ENCODE measurements at places on chromosomes 12 and 14.

GRCh38 chr12:97408363-97408762 lies 54.2 kb upstream of the RMST start:
- no peak for DNase-seq

DNA sequence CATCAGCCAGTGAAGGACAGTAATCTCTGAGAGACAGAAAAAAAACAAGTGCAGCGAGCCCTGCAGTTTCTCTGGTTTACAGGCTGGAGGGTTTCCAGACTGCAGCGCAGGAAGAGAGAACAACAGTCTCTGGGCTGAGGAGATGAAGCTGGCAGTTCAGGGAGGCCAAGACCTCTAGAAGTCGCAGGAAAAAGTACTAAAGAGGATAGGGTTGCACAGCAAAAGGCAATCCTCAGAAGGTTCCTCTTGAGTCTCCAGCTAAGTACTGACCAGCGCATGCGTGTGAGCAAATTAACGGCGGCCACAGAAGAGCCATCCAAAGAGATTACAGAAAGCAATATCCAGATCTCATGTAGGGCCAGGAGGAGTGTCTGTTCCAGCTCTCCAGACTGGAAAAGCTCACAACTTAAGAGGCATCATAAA lies 12.2 kb upstream of the CCDC60 start:
- DNase-seq = no peak

- DNase-seq = no peak
These were observed 324.4 kb downstream of the PDZRN4 start for GRCh38 chr12:41512497-41512896.

DNA sequence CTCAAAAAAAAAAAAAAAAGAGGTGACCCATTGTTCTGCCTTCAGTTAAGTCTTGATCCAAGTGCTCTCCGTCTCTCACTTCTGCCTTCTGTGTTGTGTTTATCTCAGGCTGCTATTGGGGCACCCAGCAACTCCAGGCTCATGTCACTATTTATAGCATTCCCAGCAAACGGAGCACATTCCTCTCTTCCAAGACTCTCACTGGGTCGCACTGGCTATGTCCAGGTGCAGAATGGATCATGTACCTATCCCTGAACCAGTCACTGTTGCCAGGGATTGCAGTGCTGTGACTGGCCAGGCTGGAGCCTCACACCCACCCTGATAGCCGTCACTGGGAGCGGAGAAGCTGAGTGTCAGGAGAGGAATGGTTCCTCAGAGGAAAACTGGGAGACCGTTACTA lies 31.2 kb downstream of the RHOF start:
- no peak for DNase-seq

DNA sequence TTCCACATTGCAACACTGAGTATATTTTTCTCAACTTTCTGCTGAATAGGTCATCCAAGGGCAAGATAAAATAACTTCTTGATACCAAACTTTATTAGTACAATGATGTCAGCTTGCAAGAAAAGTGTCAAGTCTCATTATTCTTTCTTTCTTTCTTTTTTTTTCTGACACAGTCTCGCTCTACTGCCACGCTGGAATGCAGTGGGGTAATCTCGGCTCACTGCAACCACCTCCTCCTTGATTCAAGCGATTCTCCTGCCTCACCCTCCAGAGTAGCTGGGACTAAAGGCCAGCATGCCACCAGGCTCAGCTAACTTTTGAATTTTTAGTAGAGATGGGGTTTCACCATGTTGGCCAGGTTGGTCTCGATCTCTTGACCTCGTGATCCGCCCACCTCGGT lies 523.4 kb downstream of the FSCB start:
- DNase-seq = no peak

GRCh38 chr14:23558346-23559009 lies 2.4 kb downstream of the THTPA start:
- DNase-seq = no peak

DNA sequence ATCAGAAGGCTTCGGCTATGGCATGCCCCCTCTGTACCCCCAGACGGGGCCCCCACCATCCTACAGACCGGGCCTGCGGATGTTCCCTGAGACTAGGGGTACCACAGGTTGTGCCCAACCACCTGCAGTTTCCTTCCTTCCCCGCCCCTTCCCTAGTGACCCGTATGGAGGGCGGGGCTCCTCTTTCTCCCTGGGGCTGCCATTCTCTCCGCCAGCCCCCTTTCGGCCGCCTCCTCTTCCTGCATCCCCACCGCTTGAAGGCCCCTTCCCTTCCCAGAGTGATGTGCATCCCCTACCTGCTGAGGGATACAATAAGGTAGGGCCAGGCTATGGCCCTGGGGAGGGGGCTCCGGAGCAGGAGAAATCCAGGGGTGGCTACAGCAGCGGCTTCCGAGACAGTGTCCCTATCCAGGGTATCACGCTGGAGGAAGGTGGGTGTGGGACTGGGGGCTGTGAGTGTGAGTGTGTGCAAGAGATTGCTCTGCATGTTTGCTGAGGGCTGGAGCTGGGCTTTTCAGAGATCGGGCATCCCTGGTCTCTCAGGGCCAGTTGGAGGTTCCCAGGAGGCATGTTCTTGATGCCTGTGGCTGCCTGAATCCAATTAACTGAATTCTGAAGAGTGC lies 8.6 kb downstream of the NFATC4 start:
- no peak for DNase-seq

DNA sequence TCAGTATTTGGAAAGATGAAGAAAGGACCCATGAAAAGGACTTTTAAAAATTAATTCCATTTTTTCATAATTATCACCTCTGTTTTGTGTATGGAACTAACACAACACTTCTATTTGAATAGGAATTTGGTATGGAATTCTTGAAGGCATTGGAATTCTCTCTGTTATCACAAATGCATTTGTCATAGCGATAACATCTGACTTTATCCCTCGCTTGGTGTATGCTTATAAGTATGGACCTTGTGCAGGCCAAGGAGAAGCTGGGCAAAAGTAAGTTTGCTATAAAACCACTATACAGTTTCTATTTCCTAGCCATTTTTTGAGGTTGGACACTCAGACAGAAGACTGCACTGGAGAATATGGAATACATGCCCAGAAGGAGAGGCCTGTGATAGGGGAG lies 98.6 kb downstream of the SLC5A8 start:
- DNase-seq = no peak

DNA sequence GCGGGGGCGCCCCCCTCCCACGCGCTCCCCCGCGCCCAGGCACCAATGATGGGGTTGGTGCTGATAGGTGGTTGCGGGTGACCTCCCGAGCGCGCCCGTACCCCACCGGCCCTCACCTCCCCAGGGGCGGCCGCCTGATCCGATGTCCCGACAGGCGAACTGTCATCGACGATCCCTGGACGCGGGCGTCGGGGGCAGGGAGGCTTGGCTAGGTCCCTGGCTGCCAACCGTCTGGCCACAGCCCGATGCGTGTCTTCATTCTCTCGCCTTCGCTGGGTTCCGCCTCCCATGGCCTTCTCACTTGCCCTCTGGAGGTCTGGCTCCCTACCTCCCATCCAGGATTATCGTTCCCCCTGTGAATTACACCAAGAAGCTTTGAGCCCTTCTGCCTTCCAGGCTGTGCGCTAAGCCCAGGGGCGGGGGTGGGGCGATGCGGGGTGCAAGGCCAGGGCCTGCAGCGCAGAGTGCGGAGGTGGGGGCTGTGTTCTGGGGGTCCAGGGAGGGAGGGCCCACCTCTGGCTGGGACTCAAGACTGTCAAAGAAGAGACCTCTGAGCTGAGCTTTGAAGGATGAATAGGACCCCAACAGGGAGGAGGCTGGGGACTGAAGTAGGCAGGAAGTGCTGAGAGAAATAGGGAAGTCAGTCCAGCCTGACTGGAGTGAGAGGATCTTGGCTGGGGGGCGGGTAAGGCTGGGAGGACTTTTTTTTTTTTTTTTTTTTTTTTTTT lies 7.7 kb upstream of the RACGAP1 start:
- DNase-seq = peak; percentile 71

DNA sequence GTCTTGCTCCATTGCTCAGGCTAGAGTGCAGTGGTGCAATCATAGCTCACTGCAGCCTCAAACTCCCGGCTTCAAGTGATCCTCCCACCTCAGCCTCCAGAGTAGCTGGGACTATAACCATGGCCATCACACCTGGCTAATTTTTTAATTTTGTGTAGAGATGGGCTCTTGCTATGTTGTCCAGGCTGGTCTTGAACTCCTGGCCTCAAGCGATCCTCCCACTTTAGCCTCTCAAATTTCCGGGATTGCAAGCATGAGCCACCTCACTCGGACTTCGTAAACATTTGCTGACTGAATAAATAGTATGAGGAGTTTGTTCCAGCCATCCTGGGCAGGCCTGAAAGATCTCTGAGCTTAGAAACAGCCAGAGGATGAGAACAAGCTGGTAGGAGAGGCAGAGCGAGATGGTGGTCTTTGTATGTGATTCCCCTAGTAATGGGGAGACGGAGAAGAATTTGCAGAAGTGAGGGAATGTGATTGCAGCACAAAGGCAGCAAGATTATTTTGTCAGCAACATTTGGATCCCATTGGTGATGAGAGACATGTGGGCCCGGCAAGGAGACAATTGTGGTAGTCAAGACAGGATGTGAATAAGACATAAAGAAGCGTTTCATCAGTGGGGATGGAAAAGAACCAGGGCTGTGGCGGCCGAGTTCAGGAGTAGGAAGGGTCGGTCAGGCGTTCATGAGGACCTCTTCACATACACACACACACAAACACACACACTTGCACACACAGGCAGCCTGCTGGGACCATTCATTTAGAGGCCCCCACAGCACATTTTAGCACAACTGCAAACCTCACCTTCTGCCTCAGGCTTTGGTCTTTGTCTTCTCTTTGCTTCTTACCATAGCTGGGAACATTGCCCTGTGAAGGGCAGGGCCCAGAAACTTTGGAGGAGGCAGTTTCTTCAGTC lies 155.5 kb downstream of the ZFP36L1 start:
- peak; percentile 26 for DNase-seq

GRCh38 chr12:576615-577110 lies 86.6 kb downstream of the NINJ2 start:
- DNase-seq = no peak

- no peak for DNase-seq
These were observed 216.1 kb downstream of the NUAK1 start for GRCh38 chr12:105922670-105923102.

DNA sequence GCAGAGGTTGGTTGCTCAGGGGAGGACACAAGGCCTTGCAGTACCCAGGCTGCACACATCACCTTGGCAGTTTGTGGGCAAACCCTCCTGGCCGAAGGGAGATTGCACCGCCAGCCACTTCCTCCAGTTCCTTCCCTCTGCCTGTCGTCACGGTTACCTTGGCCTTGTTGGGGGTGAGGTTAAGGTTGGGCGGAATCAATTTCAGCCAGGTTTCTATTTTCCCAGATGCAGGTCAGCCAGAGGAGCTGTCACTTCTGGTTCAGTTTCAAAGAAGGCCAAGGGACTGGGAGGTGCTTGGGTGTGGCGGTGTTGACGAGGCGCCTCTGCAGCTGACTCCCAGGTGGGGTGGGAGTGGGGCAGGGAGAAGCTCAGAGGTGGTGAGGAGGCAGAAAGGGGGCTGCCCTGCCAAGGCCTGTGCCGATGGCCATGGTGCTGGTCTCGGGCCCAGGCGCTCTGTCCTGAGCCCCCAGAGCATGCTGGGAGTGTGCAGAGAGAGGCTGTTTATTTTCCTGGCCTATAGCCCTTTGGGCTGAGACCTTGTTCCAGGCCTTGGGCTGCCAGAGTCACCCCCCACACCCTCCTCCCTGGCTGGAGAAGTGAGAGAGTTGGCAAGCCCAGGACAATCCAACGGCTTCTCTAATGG lies 31.4 kb downstream of the JDP2 start:
- DNase-seq = no peak

DNA sequence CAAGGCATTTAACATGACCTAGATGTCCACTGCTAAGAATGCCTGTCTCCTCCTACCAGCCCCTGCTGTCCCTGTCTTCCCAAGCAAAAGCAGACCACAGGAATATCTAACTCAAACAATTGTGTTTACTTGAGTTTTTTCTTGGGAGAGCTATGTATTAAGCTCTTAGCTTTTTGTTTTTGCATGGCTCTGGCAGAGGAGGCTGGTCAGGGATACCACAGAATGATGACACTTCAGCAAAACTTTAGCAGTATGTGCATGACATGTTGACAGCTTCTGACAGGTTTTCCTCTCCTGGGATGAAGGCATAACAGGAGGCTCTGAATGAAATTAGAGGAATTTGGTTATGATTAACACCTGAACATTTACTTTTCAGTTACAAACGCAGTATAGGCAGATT lies 6.9 kb downstream of the TMBIM6 start:
- no peak for DNase-seq

- no peak for DNase-seq
These were observed 5.1 kb upstream of the TUNAR start for GRCh38 chr14:95871531-95871930.

GRCh38 chr12:111441107-111441928 lies 35.6 kb downstream of the SH2B3 start:
- DNase-seq = no peak

DNA sequence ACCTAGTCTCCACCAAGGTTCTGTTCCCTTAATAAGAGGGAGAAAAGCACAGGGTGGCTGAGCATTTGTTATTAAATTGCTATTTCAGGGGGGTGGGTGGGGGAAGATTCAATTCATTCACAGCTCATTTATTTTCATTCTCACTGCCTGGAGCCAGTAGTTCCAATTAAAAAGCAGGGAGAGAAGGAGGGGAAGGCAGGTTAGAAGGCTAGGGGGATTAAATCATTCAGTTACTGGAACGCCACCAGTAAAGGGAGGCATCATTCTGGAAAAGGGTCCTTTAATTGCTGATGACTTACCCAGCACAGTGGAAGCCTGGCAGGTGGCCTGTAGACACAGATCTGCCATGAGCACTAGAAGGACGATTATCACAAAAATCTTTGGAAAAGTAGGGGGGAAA lies 47.4 kb downstream of the NIN start:
- DNase-seq = no peak

DNA sequence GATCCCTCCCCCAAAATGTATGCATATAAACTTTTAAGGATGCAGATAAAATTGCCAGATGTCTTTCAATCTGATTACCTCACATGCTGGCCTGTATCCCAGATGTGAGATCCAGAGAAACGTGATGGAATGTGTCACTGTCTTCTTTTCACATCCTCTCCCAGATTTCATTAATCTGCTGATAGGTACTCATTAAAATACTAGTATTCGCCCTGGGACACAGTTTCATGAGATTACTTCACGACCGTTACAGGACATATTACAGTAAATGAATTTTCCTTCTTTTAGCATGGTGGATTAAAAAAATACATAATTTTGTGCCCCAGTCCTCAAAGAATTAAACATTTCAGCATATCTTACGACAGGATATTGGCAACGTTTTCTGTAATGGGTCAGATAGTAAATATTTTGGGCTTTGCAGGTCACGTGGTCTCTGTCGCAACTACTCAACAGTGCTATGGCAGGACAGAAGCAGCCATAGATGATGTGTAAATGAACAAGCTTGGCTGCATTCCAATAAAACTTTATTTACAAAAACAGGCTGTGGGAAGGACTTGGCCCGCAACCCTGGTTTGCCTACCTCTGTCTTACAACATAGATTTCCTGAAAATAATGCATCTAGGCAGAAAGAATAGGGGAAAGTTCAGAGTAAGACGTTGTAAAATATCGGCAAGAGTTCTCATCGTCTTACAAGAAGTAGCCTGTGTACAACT lies 156.0 kb upstream of the DIO3 start:
- DNase-seq = no peak

- DNase-seq = no peak
These were observed 87.6 kb downstream of the SLC15A5 start for GRCh38 chr12:16189849-16190248.

- no peak for DNase-seq
These were observed 305.6 kb downstream of the RPS29 start for GRCh38 chr14:49280566-49280965.

Data from H1 (cell line).